Astrocyte of the spinal cord (primary cell): ENCODE measurements at places on chromosomes 16 and 17.

DNA sequence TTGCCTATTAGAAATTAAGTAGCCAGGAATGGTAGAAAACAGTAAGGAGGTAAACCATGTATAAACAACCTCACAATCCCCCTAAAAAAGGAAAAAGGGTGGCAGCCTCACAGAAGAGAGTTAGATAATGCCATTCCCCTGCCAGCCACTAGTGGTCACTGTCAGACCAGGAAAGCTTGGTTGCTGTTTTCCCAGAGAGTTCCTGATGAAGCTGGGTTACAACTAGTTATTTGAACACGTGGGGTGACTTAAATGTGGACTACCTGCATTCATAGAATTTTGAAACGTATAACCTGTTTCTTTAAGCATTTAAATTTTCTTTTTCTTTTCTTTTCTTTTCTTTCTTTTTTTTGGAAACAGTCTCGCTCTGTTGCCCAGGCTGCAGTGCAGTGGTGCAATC, 5.8 kb downstream of the GPRC5C start:
- no peak for DNase-seq

DNA sequence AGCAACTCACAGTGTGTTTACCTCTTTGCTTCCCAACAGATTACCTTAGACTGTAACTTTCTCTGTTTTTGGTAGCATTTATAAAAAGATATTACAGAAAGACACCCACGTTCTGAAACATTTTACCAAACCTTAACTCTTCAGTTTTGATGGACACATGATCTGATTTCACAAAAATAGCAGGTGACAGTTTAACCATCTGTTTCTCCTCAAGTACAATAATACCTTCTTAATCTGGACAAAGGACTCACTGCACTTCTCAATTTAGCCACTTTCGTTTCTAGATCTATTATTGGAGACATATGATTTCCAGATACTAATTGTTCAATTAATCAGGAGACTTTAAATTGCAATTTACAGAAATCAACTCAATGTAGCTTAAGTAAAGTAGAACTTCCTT, 703.8 kb upstream of the KIF2B start:
- no peak for DNase-seq

DNA sequence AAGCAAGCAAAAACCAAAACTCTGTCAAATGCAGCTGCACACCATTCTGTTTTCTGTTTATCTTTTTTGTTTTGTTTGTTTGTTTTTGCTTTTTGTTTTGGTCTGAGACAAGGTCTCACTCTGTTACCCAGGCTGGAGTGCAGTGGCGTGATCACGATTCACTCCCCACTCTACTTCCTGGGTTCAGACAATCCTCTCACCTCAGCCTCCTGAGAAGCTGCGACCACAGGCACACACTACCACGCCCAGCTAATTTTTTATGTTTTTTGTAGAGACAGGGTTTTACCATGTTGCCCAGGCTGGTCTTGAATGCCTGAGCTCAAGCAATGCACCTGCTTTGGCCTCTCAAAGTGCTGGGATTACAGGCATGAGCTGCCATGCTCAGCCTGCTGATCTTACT, 19.3 kb upstream of the SLFN13 start:
- DNase-seq, result no peak

DNA sequence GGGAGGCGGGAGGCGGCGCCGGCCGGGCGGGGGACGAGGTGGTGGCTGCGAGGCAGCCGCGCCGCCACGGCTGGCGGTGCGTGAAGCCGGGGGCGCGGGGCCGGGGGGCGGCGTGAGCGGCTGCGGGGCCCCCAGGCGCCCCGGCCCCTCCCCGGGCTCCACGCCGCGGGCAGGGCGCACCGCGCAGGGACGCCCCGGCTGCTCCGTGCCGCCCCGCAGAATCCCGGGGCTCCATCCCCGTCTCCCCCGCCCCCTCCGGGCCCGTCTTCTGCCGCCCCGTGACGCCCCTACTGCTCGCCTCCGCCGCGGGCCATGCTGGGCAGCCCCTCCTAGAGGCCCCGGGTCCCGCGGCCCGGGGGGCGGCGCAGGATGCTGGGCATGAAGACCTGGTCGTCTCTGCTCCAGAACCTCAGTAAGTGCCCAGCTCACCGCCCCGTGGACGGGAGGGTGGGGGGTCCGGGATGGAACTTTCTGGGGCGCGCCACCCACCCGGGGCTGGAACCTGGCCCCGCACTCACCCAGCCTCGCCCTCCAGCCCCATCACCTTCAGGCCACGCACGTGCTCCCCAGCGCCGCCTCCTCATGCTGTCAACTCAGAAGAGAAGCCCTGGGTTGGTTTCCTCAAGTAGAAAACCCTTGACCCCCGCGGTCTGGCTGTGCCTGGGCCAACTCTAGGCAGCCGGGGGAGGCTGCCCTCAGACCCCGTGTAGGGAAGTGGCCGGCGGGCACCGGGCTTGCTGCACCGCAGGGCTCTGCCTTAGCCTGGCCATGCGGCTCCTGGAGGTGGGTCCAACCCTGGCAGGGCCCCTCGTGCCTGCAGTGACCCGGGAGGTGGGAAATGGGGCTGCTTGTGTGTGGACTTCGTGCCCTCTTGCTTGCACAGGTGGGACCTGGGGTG, 150.2 kb upstream of the GSE1 start:
- no peak for DNase-seq

DNA sequence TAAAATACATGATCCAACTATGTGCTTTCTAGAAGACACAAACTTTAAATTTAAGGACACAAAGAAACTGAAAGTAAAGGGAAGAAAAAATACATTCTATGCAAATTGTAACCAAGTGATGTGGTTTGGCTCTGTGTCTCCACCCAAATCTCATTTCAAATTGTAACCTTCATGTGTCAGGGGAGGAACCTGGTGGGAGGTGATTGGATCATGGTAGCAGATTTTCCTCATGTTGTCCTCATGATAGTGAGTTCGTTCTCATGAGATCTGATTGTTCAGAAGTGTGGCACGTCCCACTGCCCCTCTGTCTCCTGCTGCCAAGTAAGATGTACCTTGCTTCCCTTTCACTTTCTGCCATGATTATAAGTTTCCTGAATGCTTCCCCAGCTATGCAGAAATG, 15.0 kb downstream of the OR1A1 start:
- DNase-seq, result no peak
